ENCODE measurements at places on chromosomes 16 and 17.

- no peak for DNase-seq
These were observed 1.8 kb upstream of the C1QTNF8 start for GRCh38 chr16:1097800-1098199.

- DNase-seq = no peak
These were observed 36.7 kb downstream of the RBFOX3 start for GRCh38 chr17:79574108-79574507.

DNA sequence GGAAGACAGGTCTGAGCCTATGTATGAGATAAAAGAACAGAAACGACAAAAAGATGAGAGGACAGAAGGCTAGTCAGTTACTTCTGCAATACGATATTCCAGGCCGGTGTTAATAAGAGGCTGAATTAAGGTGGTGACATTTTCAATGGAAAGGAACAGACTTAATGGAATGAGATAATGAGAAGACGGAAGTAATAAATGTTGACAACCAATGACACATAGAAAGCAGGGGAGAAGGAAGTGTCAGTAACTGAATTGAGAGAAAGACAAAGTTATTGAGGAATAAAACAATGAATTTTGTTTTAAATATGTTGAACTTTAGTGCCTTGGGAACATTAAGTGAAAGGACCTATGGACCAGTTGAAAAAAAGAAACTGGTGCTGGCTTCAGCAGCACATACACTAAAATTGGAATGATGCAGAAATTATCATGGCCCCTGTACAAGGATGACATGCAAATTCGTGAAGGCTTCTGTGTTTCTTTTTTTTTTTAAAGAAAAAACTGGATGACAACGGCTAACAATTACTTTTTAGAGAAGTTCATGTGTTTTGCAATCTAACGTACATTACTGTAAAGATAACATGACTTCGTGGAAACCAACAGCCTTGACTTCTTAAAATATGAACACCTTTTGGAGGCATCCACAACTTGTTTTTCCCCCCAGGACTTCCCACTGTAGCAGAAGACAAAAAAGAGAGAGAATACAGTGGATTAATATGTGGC is 18.5 kb upstream of the CPD start:
- no peak for DNase-seq

DNA sequence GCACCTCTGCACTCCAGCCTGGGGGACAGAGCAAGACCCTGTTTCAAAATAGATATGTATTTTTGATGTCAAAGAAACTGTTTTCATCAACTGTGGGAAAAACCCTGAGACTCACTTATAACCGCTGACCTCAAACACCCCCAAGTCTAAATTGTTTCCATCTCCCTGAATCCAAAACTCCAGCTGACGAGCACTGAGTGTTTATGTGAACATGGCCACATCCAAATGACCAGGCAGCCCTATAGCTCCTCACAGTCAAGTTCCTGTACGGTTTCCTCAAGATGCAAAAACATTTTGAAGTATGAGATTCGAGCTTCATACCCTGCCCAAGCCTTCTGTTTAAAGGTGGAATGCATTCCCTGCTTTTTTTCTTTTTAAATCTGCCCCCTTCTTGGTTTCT is 45.3 kb upstream of the ZCCHC14 start:
- DNase-seq = no peak

- no peak for DNase-seq
These were observed 28.6 kb downstream of the SCNN1B start for GRCh38 chr16:23330583-23331249.
